ENCODE measurements at places on chromosomes 2 and 18.

DNA sequence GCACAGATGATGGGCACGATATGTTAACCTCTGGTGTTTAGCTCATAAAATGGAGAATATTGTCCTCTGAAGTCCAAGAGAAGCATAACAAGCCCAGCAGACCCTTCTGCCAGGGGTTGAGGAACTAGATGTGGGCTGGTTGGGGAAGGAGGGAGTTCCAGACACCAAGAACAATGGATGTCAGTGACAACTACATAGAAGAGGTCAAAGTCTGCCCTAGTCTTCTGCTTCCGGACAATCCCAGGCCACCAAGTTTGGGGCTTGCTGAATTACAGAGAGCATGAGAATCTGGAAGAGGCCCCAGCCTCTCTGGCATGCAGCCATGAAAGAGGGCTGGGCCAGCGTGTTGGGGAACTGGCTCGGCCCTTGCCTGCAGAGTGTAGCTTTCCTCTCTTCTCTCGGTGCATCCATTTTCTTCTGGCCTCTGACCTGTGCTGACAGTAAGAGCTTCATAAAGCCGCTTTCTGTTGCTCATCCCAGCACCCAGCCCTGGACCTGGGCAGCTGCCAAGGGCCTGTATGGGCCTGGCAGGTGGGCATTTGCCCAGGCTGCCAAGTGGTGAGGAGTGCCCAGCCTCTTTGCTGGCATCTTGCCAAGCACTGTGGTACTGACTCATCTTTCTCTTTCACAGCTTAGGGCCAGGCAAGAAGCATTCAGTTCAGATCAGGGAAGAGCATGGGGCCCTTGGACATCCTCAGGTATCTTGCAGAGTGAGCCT lies 14.6 kb upstream of the LAPTM4A start:
- no peaks in the 10 kb centered on the region for H3K36me3 ChIP-seq
- no peaks in the 10 kb centered on the region for H3K4me1 ChIP-seq
- H3K27ac ChIP-seq, result peak overlapping the region; percentile 24
- DNase-seq, result peak; percentile 74
- H3K4me3 ChIP-seq, result no peak overlapping the region
- no peaks in the 10 kb centered on the region for H3K27me3 ChIP-seq

DNA sequence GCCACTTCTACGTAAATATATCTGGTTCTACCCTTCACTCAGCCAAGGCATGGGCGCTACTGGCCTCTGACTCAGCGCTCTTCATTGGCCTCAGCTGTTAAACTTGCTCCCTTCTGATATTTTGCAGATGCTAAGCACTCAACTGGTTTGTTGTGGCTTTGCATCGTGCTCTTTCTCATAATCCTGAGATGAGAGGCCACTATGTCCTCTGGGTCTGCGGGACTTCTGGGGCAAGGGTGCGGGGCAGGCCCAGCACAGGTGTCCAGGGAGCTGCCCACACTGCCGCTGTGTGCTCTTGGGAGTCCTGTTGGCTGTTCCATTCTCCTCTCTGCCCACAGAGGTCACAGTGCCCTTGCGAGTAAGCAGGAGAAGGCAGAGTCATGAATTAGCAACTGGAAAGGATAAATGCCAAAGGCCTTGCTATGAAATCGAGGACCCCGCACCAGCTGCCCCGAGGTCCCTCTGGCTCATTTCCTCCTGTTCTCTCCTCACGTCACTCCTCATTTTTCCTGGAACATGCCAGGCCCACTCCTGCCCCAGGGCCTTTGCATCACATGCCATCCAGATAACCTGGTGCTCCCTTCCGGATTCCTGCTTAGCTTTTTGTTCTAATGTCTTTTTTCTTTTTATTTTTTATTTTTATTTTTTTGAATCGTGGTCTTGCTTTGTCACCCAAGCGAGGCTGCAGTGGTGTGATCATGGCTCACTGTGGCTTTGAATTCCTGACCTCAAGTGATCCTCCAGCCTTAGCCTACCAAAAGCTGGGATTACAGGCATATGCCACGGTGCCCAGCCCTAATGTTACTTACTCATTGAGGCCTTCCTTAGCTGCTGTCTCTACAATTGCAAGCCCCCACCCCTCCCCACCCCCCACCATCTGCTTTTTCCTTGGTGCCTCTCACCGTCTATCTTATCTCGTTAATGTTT lies 34.9 kb upstream of the MAT2A start:
- H3K4me3 ChIP-seq, result no peak overlapping the region
- no peak for DNase-seq
- H3K27ac ChIP-seq, result peak overlapping the region; percentile 75
- no peaks in the 10 kb centered on the region for H3K36me3 ChIP-seq

- DNase-seq, result no peak
- no peaks in the 10 kb centered on the region for H3K27me3 ChIP-seq
- H3K4me1 ChIP-seq, result no peaks in the 10 kb centered on the region
- no peak overlapping the region for H3K27ac ChIP-seq
- H3K4me3 ChIP-seq, result no peak overlapping the region
Observed at GRCh38 chr2:3940661-3941060, 237.3 kb downstream of the DCDC2C start.

GRCh38 chr2:176514805-176515500 lies 245.7 kb downstream of the MTX2 start:
- H3K27me3 ChIP-seq, result no peaks in the 10 kb centered on the region
- no peak overlapping the region for H3K27ac ChIP-seq

DNA sequence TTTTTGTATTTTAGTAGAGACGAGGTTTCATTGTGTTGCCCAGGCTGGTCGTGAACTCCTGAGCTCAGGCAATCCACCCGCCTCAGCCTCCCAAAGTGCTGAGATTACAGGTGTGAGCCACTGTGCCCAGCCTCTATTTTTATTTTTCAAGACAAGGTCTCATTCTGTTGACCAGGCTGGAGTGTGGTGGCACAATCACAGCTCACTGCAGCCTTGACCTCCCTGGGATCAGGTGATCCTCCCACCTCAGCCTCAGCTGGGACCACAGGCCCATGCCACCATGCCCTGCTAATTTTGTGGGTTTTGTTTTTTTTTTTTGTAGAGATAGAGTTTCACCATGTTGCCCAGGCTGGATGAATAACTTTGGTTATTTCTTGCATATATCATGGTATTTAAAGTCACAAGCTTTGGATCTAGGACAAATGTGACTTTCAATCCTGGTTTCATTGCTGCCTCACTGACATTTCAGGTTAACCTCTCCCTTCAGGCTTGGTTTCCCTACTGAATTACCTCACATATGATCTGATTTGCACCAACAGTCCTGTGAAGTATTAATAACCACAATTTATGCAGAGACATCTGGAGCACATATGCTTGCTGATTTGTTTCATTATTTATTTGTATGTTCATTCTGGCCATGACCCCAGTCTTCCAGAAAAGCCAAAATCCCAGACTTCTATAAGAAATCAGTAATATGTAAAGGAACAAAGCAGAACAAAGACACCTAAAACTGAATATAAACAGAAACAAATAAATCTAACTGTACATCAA lies 17.5 kb upstream of the RAB31 start:
- H3K36me3 ChIP-seq, result no peaks in the 10 kb centered on the region
- H3K27me3 ChIP-seq, result no peaks in the 10 kb centered on the region
- no peak overlapping the region for H3K4me3 ChIP-seq
- no peak overlapping the region for H3K27ac ChIP-seq
- no peak for DNase-seq

- no peak for DNase-seq
- no peaks in the 10 kb centered on the region for H3K36me3 ChIP-seq
- no peaks in the 10 kb centered on the region for H3K27me3 ChIP-seq
- H3K4me3 ChIP-seq, result peak overlapping the region; percentile 72
- H3K4me1 ChIP-seq, result peaks cover 23% of the 10 kb centered on the region
- peak overlapping the region; percentile 96 for H3K27ac ChIP-seq
Observed at GRCh38 chr2:64749446-64749845, 95.7 kb upstream of the SERTAD2 start.

DNA sequence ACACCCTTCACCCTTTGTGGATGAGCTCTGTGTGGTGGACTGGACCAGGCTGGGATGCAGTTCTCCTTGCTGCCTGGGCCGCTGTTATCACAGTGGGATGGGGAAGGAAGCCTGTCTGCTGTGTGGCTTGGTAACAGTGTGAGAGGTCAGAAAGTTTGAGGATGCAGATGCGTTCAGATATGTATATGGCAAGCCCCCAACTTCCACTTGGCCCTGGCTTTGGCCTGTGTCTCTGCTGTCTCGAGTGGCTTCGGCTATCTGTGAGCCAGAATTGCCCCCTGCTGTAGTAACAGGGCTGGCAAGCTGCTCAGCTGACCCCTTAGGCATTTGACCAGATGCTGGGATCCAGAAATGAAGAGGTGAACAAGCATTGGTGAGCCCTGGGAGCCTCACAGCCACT lies 106.8 kb downstream of the WDSUB1 start:
- peaks cover 37% of the 10 kb centered on the region for H3K36me3 ChIP-seq
- H3K27ac ChIP-seq, result no peak overlapping the region
- no peak for DNase-seq
- H3K27me3 ChIP-seq, result no peaks in the 10 kb centered on the region

- H3K4me1 ChIP-seq, result peaks cover 13% of the 10 kb centered on the region
- H3K27me3 ChIP-seq, result no peaks in the 10 kb centered on the region
- no peak for DNase-seq
- no peak overlapping the region for H3K27ac ChIP-seq
- no peak overlapping the region for H3K4me3 ChIP-seq
Observed at GRCh38 chr18:12861637-12862036, 22.4 kb downstream of the PTPN2 start.

GRCh38 chr18:79252904-79253633 lies 142.7 kb upstream of the NFATC1 start:
- H3K4me1 ChIP-seq, result no peaks in the 10 kb centered on the region
- H3K4me3 ChIP-seq, result no peak overlapping the region
- no peak for DNase-seq

DNA sequence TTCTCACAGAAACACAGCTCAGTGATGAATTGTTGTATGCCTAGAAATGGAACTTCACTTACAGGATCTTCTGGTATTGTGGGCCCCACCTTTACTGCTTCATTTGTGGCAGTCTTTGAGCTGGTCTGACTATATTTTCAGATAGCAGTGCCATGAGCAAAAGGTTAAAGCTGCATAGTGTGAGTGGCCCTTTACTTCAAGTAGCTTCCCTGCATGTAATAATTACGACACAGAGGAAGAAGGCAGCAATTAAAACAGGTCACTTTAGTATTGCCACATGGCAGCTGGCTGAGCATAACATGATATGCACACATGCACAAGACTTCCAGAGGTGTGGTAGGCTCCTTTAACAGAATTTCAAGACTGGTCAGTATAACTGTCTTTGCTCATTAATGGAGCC lies 426.3 kb upstream of the ZEB2 start:
- H3K27me3 ChIP-seq, result no peaks in the 10 kb centered on the region
- no peak overlapping the region for H3K27ac ChIP-seq
- no peak overlapping the region for H3K4me3 ChIP-seq
- no peaks in the 10 kb centered on the region for H3K4me1 ChIP-seq

DNA sequence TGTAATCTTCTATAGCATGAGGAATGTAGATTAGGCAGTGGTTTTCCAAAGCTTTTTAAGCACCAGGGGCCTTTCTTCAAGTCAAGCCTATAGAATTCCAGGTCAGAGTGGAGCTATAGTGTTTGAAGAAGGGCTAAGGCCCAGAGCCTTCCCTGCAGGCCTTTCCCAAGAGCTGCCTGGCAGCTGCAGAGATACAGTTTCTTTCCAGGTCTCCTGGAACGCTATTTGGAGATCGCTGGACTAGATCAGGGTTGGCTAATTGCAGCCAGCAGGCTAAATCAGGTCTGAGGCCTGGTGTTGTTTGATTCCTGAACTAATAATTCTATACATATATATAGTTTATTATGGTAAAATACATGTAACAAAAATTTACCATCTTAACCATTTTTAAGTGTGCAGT lies 319.0 kb upstream of the SPRED2 start:
- no peak overlapping the region for H3K27ac ChIP-seq
- no peaks in the 10 kb centered on the region for H3K4me1 ChIP-seq

- no peak overlapping the region for H3K4me3 ChIP-seq
- H3K4me1 ChIP-seq, result no peaks in the 10 kb centered on the region
- DNase-seq, result no peak
- no peaks in the 10 kb centered on the region for H3K27me3 ChIP-seq
- no peaks in the 10 kb centered on the region for H3K36me3 ChIP-seq
Observed at GRCh38 chr2:204027091-204027490, 90.5 kb downstream of the ICOS start.

DNA sequence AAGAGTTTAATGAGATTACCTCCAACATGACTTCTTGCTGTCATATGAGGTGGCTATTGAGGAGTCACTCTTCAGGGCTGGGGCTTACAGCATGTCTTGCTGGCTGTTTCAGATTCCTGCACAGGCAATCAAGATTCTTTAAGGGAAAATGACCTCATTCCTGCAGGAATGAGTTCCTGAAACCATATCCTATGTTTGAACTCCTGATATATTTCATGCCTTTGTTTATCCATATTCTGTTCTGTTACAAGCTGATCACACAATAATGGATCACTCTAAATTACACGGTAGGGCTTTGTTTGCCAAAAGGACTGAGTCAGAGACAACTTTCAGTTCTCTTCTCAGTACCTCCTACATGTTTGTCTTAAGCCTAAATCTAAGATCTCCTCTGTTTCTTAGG lies 879.8 kb upstream of the PIK3C3 start:
- H3K27me3 ChIP-seq, result no peaks in the 10 kb centered on the region
- DNase-seq, result no peak
- no peaks in the 10 kb centered on the region for H3K4me1 ChIP-seq

DNA sequence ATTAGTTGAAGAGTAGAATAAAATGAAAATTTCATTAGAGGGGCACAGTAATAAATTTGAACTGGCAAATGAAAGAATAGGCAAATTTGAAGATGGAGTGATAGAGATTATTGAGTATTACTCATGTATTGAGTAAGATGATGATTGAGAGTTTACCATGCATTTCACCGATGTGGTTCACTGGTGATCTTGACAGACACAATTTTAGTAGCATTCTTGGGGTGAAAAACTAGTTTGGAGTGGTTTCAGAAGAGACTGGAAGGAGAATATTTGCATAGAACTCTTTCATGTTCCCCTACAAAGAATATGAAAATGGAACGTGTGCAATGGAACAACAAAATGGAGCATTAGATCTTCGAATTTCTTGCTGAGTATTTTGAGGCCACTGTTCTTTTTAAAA lies 121.4 kb downstream of the ASXL3 start:
- H3K27me3 ChIP-seq, result no peaks in the 10 kb centered on the region
- H3K4me3 ChIP-seq, result no peak overlapping the region
- H3K36me3 ChIP-seq, result no peaks in the 10 kb centered on the region

- H3K36me3 ChIP-seq, result no peaks in the 10 kb centered on the region
- no peak overlapping the region for H3K27ac ChIP-seq
- DNase-seq, result peak; percentile 77
- no peak overlapping the region for H3K4me3 ChIP-seq
- H3K27me3 ChIP-seq, result no peaks in the 10 kb centered on the region
Observed at GRCh38 chr2:44291281-44292248, 16.3 kb downstream of the SLC3A1 start.

GRCh38 chr18:13599031-13599430 lies 127.3 kb downstream of the FAM210A start:
- DNase-seq, result no peak
- H3K36me3 ChIP-seq, result no peaks in the 10 kb centered on the region
- H3K4me1 ChIP-seq, result no peaks in the 10 kb centered on the region
- H3K27ac ChIP-seq, result no peak overlapping the region
- no peaks in the 10 kb centered on the region for H3K27me3 ChIP-seq
- H3K4me3 ChIP-seq, result no peak overlapping the region

- H3K27me3 ChIP-seq, result no peaks in the 10 kb centered on the region
- no peak overlapping the region for H3K27ac ChIP-seq
- H3K36me3 ChIP-seq, result no peaks in the 10 kb centered on the region
- no peaks in the 10 kb centered on the region for H3K4me1 ChIP-seq
- H3K4me3 ChIP-seq, result no peak overlapping the region
Observed at GRCh38 chr2:172698041-172698863, 37.4 kb upstream of the RAPGEF4 start.

- peak; percentile 67 for DNase-seq
- no peaks in the 10 kb centered on the region for H3K36me3 ChIP-seq
- peak overlapping the region; percentile 29 for H3K4me3 ChIP-seq
- H3K27ac ChIP-seq, result peak overlapping the region; percentile 76
Observed at GRCh38 chr2:239275847-239276831, 124.7 kb downstream of the HDAC4 start.
